ENCODE measurements at places on chromosomes 6 and 20.

DNA sequence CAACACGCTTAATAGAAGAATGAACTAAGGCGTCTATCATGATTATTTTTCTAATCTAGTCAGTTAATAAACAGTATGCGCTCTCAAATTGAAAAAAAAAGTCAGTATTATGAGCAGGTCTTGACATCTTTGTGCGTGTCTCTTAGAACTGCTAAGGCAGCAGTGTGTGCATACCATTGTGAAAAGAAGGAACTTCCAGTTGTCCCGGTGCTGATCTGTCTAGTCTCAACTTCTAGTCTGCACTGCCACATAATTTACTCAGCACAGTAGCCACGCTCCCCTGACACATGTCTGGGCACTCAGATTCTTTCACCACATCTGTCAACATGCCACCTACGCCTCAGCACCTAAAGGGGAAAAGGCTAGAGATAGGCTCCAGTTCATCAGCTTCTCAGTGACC, 61.1 kb upstream of the SPDEF start:
- DNase-seq, result no peak

DNA sequence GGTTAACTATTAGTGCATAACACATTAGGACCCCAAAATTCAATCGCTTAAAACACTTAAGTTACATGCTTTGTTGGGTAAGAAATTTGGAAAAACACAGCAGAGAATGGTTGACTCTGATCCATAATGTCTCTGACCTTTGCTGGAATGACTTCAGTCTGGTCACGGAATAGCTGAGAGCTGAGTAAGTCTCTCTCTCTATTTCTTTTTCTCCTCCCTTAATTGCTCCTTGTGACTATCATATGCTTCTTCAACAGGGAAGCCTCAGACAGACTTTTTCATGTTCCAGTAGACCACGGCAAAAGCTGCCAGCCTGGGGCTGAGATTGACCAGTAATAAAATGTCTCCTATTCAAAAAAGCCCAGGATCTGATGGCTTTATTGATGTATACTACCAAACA, 4.8 kb downstream of the OR12D1 start:
- no peak for DNase-seq

DNA sequence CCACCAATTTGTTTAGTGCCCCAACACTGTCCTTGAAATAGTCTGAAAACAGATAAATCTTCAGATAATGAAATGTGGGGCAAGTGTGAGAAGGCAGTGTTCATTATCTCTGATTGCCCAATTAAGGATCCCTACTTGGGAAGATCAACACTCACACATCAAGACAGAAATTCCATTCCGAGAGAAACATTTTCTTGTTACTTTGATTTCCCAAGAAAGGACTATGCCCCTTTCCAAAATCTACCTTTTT, 16.2 kb downstream of the HMGN4 start:
- no peak for DNase-seq

GRCh38 chr20:60976913-60977312, 275.1 kb upstream of the CDH4 start:
- no peak for DNase-seq

DNA sequence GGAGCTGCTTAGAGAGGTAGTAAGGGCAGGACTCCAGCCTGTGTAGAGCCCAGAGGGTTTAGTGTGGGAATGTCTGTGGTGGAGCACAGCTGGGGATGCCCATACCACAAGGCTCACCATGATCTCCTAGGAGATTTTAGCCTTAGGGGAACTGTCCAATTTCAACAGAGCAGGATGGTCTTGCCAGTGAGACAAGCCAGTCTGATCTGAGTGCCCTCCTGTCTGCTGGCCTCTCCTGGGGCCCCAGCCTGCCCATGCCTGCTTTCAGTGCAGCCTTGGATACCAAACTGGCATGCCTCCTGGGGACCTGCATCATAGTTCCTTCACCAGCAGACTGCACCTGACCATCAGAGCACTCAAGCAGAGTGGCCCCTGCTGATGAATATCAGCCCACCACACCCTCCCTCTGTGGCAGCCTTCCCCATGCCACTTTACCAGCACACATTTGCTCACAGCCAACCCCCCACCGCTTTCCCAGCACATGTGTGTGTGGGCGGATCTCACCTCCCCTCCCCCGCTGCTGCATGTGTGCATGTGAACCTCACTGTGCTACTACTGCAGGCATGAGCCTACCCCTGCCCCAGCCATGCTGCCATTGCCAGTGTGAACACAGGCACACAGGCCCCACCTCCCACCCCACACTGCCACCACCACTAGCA, 7.9 kb upstream of the TREM1 start:
- DNase-seq, result no peak
